ENCODE measurements at places on chromosomes 6 and 20.

DNA sequence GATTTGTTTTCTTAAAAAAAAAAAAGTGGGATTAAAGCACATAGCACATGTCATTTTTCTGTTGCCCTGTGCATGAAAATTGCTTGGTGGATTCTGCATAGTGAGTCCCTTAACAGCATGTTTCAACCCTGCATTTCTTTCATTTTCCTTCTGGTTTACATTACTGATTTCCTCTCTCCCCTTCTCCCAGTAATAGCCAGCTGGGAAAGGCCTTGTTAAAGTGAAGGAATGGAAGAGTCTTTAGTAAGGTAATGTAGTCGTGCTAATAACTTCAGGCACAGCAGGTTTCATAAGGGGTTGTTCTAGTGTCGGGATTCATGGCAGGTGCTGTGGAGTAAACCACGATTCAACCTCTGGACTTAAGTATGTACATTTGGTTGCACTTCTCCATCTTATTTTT, 202.4 kb downstream of the FARS2 start:
- no peak for DNase-seq

DNA sequence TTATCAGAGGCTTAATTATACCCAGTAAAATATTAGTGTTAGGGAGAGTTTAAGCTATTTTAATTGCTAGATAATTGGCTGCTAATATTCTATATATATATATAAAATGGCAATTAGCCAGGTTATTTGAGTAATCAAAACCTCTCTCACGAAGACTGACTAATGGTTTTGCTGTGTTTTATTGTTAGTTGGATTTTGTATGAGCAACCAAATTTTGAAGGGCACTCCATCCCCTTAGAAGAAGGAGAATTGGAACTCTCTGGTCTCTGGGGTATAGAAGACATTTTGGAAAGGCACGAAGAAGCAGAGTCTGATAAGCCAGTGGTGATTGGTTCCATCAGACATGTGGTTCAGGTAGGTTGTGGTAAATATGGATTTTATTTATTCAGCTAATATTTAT, 102.2 kb downstream of the RTN4IP1 start:
- DNase-seq, result no peak

- no peak for DNase-seq
Measured at GRCh38 chr6:28884423-28885131, 39.2 kb downstream of the TRIM27 start.

DNA sequence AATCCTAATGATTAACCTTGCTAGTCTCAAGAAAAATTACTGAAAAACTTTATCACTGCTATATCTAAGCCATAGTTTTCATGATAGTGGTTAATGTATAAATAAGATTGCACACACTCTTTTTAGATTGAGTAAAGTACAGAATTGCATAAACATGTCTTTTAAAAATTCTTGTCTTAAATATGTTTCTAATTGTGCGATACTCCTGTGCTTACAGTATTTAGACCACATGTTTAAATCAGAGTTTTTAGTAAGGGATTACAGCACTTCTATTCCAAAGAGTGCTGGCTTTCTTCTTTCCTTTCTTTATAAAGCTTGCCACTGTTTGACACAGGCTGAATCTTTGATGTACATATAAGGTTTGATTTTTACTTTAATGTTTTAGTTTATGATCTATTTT, 36.8 kb upstream of the RGS17 start:
- DNase-seq, result no peak

- no peak for DNase-seq
Measured at GRCh38 chr20:6887966-6888365, 120.5 kb downstream of the BMP2 start.

DNA sequence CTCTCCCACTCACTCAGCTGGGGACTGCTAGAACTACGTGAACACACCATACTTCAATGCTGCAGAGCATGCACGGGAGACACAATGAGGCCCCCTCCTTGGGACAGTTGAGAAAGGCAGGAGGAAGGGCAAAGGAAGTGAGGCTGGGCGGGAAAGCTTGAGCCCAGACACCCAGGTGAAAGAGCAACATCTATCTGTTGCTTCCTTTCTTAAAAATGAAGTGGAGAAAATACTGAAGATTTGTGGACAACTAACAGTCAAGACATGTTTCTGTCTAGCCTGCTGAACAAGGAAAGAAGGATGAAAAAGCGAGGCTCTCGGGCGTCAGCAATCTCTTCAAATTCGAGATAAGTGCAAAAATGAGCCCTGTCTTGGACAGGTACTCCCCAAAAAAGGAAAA, 3.0 kb upstream of the NNAT start:
- no peak for DNase-seq

GRCh38 chr20:14337400-14338171, at the start of gene FLRT3:
TSS of gene FLRT3 (minus strand) at chr20:14337612. CDS start at chr20:14327506, 10,106 bp downstream.
- peak; percentile 43 for DNase-seq

- no peak for DNase-seq
Measured at GRCh38 chr6:79430913-79431536, 106.2 kb downstream of the LCA5 start.

GRCh38 chr6:16819752-16820151, 58.5 kb upstream of the ATXN1 start:
- DNase-seq, result no peak

GRCh38 chr6:124961777-124962638, at the start of gene RNF217:
TSS of gene RNF217 (plus strand) at chr6:124962437. CDS start at chr6:124962545, 108 bp downstream.
- DNase-seq, result peak; percentile 5

GRCh38 chr6:166862287-166862977, 93.9 kb downstream of the RNASET2 start:
- peak; percentile 16 for DNase-seq

DNA sequence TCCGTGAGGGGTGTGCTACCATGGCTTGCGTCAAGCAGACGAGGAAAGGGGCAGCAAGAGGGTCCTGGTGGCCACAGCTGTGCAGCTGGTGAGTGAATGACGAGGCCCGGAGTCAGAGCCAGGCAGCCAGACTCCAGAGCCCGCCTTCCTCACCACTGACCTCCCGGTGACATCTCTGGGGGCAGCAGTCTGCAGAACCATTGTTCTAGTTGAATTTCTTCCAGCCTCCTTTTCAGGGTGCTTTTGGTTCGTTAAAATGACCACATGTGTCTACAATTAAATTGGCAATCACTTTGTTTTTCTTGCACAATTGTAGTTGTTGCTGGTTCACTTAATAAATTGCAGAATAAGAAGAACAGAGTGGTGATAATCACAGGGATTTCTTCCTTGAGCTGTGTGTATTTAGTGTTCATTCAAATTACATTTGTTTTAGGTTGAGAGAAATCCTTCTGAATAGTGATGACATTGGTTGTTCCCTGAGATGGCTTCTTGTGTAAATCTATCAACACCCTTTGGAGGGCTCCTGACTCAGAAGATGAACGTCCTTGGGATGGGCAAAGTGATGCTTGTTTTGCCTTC, 96.4 kb downstream of the TULP4 start:
- no peak for DNase-seq

DNA sequence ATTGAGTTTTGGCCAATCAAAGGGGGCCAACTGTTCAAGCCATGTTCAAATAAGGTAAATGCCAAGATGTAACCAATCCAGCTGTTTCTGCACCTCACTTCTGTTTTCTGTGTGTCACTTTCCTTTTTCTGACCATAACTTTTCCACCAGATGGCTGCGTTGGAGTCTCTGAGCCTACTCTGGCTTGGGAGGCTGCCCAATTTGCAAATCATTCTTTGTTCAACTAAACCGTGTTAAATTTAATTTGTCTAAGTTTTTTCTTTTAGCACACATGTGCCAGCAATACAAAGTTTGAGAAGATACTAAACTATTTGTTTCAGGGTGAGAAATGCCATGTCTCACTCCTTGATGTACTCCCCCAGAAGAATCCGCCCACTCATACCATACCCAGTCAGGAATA, 52.1 kb downstream of the IYD start:
- no peak for DNase-seq

DNA sequence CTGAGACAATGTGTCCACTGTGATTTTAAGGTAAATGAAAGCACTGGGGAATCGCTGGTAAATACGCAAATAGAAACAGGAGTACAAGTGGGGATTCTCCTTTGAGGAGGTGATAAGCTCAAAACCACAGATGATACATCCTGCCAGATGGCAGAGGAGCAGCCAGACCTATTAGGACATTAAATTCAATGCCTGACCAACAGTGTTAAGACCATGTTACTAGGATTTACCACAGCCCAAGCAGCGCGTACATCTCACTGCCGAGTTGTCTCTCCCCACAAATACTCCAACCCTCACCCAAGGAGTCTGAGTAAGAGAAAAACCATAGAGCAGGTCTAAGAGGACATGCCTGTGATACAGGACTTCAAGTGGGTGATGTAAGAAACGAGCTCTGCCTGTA, 68.9 kb upstream of the TULP1 start:
- DNase-seq, result no peak

DNA sequence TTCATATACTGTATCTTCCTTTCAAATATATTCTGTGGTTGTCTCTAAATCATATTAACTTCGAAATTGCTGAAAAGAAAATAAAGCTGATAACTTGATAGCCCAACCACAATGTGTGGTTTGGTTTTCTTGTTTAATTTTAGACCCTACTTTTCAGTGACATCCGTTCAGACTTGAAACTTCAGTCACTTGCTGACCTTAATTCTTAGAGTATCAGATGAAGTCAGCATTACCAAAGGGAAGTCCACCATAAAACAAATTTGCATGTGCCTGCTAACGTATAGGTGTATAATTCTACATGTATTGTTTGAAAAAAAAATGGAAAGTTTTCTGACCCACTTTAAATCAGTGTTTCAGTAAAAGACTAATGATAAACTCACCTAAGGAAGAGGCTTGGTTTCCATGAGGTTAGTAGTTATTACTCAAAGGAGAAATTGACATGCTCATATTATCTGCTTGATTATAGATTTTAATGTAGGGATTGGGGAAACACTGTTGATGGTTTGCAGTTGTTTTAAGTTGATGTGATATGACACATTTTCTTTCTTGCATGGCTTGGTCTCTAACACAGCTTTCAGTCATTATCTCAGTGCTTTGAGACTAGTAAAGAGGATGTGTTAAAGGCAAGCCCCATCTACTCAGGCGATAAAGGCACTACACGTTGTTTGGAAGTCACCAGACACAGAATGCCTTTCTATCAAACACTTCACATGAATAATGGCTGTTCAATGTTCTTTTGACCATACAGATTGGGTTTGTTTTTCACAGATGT, 5.2 kb upstream of the IL17A start:
- no peak for DNase-seq

DNA sequence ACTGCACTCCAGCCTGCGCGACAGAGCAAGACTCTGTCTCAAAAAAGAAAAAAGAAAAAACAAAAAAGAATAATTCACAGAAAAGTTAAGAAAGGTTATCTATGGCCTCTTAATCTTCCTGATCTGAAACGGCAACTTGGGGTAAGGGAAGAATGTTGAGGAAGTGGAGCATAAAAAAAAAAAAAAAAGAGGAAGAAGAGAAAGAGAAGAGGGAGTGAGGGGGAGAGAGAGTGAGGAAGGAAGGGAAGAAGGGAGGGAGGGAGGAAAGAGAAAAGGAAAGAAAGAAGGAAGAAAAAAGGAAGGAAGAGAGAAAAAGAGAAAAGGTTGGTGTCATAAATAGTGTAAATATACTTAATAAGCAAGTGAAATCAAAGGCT, 68.9 kb upstream of the NCOA3 start:
- no peak for DNase-seq

- no peak for DNase-seq
Measured at GRCh38 chr20:20734475-20734948, 22.1 kb upstream of the RALGAPA2 start.

DNA sequence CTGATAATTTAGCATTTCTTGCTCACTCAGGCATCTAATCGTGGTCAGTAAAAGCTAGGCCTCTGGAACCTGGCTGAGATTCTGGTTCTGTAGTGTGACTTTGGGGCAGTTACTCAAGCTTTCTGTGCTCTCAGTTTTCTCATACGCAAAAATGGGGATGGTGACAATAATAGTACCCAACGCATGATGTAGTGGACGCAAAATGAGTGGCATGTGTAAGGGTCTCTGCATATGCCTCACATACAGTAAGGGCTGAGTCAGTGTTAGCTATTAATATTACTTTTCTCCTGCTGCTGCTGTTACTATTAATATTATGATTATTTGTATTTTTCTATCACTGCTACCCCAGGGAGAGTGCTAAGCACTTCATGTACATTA, 686 bp downstream of the GINS1 start:
- DNase-seq, result peak; percentile 11

- no peak for DNase-seq
Measured at GRCh38 chr6:81668615-81669047, 83.8 kb downstream of the TENT5A start.

DNA sequence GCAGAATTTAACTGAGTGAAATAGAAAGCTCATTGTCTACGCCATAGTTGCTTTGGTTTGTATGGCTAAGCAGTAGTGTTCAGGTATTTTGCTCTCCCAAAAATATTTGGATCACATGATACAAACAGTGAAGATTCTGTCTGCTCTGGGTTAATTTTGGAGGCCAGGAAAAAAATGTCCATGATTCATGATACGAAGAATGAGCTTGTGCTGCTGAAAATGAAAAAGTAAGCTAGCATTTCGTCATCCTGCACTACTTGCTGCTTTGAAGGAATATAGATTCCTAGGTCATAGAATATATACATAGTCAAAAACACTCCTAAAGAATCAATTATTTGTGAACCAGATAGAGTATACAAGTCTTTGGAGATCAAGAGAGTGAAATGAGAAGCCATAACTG, 8.3 kb downstream of the WRNIP1 start:
- no peak for DNase-seq

DNA sequence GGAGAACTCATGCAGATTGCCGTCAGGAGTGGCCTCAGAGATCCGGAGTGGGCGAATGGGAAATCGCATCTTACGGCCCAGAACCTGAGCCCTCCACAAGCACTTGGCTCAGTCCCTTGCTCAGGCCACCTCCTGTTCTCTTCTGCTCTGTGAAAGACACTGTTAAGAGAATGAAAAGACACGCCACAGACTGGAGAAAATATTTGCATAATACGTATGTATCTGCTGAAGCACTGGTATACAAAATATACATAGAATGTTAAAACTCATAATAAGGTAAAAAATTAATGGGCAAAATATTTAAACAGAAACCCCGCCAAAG, 838 bp upstream of the POM121L2 start:
- no peak for DNase-seq

DNA sequence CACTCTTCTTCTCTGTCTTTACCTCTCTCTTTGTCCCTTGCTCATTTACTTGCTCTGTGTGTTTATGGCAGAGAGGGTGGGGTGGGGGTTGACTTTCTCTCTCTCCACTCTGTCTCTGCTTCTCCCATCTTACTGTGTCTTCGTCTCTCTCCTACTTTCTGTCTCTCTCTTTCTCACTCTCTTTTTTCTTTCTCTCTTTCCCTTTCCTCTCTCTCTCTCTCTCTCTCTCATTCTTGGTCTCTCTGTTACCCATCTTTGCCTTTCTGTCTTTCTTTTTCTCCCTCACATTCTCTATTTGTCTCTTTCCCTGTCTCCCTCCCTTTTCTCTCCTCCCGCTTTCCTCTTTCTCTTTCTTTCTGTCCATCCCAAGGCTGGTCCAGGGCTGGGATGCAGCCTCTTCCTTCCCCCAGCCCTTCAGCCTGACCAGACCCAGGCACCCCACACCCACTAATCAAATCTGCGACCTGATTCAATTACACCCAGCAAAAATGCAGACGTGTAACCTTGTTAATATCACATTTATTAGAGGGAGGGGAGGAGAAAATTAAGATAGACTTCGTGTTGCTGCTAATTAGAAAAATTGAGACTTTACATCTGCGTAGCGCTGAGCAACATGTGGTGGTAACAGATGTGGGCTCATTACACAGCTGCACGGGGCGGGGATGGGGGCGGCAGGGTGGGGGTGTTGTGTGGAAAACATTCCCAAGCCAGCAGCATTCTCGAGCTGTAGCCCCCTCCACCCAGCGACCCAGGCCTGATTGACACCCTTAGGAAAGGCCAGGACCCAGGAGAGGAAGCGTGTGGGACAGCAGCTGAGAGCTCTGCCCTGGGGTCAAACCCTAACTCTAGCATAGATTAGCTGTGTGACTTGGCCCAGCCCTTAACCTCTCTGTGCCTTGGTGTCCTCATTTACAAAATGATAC, 124.9 kb upstream of the MAFB start:
- DNase-seq, result no peak
